Activated CD8-positive, alpha-beta memory T cell treated with anti-CD3 and anti-CD28 coated beads for 48 hours (primary cell): ENCODE measurements at places on chromosomes 2 and 18.

DNA sequence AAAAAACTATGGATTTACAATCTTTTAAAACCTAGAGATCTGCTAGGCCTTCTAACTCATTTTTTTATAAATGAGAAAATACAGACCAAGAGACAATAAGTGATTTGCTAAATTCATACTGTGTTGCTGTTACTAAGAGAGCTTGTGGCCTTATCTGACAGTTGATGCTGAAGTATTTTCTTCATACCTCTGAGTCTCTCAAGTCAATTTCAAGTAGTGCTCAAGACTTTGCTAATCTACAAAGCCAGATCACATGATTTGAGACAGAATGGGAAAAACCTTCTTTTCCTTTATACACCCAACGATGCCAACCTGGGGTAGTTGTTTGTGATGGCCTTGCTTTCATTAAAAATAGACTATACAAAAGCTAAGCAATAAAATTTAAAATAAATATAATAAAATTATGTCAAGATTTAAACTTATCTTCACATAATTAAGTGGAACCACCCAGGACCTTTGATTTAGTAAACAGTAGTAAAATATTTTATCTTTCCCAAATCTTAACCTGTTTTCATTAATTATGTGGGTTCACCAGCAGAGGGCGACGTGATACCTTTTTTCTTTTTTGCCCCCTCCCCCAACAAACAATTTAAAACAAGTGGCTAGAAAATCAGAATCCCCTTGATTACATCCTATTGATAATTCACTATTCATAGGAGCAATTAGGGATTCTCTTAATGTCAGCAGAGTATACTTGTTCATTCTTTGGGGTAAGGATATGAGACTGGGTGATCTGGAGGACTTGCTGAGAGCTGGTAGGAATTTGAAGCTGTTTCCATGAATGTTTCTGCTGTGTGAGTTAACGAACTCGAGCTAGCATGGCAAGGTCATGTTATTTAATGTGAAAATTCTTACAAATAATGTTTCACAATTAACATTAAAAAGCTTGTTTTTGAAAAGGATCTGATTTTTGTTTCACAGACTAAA, 49.6 kb upstream of the SLC5A7 start:
- no peak for DNase-seq

- DNase-seq, result no peak
Observed at GRCh38 chr2:216860426-216861137, 718 bp upstream of the TNP1 start.

DNA sequence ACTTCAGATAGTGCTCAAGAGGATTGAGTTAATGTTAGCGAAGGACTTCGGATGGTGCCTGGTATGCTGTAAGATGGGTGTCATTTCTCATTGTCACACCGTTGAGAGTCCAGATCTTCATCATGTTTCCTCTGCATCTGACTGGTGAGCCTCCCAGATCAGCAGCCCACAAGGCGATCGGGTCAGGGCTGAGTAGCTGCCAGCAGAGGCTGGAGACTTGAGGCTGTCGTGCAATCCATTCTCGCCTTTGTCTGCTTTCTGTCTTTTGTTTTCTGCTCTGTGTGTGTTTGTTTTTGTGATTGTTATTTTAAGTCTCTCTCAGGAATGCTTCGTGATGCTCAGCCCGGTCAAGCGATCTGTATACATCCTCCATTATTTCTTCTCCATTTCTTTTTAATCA, 95.8 kb downstream of the TGOLN2 start:
- no peak for DNase-seq

DNA sequence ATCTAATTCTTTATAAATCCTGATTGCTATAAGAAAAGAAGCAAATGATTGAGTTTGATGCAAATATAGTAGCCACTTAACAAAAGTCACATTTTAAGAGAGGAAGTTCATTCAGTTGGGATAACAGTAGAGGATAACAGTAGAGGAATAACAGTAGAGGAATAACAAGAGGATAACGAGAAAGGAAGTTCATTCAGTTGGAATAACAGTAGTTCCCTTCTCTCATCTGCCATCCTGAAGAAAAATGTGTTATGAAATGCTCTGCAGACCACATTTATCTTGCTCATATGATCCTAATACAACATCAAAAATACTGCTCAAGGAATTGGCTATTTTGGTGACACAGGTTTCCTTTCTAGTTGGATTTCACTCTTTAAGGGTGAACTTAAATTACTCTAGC, 105.3 kb upstream of the UNC80 start:
- no peak for DNase-seq

- DNase-seq, result no peak
Observed at GRCh38 chr2:222835143-222835822, 25.6 kb upstream of the ACSL3 start.

- no peak for DNase-seq
Observed at GRCh38 chr18:2948038-2948437, 64.9 kb downstream of the LPIN2 start.

DNA sequence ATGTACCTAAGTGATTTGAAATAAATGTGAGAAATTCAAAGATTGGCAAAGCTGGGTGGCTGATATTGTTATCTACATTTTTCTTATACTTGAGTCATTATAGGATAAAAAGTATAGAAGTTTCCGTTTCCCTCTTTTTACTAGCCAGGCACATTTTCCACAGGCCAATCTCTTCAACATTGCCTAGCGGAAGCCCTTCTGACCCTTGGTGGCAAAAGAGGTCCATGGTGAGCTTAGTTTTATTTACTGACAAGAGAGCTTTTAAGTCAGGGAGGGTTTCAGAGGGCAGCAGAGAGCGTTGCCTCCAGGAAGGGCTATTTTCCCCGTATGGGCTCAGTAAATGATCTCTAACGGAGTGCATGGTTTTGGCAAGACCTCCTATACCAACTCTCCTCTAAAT, 15.1 kb upstream of the RHOB start:
- no peak for DNase-seq

DNA sequence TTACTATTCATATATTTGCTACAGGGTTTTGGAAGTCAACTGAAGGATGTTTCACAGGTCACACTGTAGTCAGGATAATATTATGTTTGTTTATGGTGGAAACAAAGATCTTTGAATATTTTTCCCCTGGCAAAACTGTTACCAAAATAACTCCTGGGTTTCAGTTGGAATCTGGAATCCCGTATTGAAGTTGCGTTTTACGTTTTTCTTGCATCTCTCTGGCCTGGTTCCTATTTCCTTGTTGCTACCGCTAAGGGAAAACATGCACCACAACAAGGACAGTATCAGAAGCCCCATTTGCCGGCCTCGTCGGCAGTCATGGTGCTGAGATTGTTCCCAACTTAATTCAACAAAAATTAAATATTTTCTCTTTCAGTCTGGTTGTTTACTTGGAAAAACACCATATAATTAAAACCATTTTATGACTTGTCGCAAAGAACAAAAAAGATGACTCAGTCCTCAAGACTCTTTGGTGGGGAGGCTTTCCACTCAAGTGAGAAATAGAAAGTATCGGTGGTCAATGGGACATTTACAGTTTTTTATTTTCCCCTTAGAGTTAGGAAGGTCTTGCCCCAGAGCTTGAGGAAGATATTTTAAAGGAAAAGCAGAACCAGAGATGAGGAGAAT, 42.3 kb downstream of the EN1 start:
- no peak for DNase-seq

- DNase-seq, result no peak
Observed at GRCh38 chr2:181657379-181657778, 474 bp upstream of the CERKL start.

- DNase-seq, result peak; percentile 49
Observed at GRCh38 chr2:37982147-37982582, 57.1 kb downstream of the RMDN2 start.

DNA sequence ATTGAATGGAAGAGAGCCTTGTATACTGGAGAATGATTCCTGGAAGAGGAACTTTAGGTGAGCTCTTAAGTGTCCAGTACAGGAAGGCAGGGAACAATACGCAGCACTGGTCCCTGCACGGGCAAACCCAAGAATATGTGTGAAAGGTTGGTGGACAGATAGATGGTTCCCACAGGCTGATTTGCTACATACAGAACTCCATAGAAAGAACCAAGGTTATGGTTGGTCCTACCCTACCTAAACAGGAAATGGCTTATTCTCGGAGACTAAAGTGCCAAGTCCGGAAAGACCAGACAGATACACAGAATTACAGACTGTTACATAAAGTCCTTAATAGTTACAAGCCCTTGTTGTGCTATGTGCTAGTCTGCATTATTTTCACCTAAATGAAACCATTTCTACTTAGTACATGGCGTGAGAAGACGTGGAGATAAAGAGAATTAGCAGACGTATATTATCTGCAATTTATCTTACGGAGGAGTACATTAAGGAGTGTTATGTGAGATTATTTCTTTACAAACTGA, 1.2 kb downstream of the REV1 start:
- no peak for DNase-seq

DNA sequence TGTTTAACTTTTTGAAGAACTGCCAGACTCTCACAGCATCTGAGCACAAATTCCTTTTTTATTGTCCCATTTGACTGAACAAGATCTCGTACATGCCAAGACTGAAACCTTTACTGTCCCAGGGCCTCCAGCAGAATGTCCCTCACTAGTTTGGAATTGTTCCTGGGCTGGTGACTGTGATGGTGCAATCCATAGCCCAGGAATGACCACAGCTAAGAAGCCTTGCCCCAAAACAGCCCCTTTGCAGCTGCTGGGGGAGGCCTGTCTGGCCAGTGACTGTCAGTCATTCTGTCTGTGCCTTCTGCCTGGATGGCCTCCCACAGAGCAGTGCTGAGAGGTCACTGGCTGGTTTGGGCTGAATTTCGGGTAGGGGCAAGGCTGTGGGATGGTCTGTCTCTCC, 184.5 kb upstream of the MSH6 start:
- DNase-seq, result no peak

- DNase-seq, result no peak
Observed at GRCh38 chr18:55106466-55106865, 147.2 kb upstream of the CCDC68 start.

DNA sequence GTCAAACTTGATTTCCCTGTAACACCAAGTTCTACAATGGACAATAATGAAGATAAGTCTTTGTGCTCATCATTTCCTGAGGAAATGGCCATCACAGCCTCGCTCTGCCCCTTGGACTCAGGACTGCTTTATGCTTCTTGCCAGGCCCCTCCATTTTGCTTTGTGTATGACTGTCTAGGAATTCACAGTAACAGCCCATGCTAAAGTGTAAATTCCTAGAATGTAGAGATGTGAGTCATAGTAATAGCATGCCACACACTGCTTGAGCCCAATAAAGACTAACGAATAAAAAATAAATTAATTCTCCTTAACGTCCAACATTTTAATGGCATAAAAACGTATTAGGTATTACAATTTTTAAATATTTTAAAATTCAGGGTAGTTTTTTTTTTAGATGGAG, 226.5 kb downstream of the PID1 start:
- no peak for DNase-seq

DNA sequence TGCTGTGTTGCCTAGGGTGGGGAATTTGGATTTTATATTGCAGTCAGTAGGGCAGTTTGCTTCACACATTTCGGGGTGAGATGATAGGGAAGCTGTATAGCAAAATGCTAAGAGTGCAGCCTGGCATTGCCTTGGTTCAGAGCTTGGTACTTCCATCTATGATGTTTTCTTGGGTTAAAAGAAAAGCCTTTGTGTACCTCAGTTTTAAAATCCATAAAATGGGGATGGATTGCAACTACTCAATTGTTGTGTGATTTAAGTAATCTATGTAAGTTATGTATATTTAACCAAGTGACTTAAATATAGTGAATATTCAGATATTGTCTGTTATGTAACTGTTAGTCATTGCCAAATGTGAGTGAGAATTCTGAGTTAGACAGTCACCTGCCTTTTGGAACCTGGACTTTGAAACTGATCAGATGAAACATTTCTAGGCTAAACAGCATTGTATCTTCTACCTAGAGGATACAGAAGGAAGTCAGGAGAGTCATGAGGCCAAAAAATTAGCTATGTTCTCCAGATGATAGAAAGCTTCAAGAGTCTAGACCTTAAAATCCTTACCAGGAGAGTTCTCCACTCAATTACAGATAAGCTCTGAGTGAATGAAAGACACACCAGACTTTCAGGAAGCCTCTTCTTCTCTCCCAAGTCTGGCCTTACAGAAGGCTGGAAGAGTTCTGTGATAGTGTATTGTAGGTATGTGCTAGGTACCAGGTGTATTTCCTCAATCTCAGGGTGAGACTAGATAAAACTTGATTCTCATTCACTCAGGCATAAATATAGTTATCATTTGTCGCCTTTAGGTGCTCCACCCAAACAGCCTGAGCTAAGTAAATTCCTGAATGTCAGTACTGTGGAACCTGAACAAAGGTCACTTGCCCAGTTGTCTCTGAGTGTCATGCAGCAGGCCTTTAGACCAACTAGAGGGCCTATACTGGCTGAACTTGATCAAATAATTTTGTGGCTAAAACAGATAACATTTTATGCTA, 7.5 kb downstream of the RIOK3 start:
- DNase-seq, result no peak

DNA sequence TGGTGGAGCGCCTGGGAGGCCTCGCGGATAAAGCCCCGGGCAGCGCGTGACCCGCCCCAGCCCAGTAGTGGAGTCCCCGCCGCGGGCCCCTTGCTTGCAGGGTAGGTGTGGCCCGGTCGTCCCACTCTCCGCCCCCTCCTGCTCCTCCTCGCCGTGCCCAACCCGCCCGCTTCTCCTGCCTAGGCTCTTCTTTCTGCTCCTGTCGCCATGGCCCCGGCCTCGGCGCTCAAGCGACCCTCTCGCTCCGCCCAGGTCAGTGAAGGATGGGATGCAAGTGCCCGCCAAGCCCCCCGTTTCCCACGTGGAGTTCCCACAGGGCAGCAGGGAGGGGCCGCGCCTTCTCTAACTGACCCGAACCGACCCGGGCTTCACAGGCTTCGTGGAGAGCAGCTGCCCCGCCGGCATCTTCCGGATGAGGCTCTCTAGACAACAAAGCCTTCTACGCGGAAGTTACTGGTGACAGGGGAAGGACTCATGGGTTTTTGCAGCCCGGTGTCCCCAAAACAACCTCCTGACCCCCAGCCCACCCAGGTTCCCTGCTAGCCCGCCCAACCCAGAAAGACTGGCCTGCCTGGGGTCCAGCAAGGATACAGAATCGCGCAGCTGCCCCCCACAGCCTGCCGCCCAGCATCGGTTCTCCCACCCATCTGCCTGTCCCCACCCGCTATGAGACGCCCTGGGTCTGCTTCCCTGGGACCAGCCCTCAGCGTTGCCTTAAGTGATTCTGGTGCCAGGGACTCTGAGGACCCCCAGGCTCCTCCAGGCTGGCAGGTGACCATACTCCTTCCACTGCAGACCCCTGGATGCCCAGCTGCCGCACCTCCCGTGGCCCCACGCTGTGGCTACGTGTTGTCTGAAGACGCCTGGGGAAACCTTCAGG, 32.8 kb downstream of the TTC32 start:
- DNase-seq, result peak; percentile 24

GRCh38 chr18:30387401-30387800, 655.1 kb downstream of the DSC3 start:
- DNase-seq, result no peak

- no peak for DNase-seq
Observed at GRCh38 chr2:153641046-153641445, 162.5 kb upstream of the RPRM start.

DNA sequence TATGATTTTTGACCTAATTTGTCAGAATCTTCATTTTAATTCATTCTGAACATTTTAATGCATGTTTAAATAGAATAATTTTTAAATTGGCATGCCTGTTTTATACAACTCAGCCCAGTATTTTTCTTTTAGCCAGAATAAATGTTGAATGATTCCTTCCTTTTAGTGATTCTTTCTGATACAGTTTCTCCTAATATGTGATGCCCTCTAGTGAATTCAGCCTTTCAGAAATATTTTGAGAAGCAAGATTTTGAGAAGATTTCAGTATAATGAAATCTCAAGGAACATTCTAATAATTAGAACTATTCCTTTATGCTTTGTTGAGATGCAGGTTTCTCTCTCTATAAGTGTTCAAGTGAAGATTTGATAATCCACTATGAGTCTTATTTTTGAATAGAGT, 28.5 kb downstream of the LCLAT1 start:
- no peak for DNase-seq
